ENCODE measurements at places on chromosomes 7 and 10. TPM values are rescaled to one million over a fixed set of nuclear protein-coding genes. Genes with fewer than 3 reads are reported as not detected.

SFTPA2 gene
- not detected for total RNA-seq

DNA sequence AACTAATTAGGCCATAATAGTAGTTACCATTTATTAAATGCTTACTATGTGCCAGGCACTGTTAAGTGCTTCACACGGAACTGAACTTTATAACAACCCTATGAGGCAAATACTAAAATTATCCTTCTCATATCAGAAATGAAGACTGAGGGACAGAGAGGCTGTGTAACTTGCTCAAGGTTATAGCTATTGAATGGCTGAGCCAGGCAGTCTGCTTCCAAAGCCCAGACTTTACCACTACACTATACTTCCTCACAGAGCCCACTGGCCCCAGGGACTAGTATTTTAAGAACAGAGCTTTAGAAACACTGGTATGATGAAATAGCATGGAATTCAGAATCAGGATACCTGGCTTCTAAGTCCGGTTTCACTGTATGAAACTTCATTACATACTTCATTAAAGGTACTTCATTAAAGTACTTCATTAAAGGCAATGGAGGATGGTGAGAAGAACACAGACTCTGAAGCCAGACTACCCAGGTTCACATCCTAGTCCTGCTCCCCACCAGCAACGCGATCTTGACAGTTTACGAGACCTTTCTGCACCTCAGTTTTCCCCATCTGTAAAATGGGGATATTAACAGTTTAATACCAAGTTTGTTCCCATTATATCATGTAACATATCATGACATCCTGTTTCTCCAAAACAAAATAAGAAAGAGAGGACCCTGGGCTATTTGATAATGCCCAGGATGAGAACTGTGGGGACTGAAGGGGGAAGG, 19.6 kb downstream of the ANXA11 start:
- DNase-seq, result no peak

TRA2A gene
- total RNA-seq, result 155 TPM

GRCh38 chr7:78326189-78326588, 527.6 kb downstream of the PHTF2 start:
- no peak for DNase-seq

PFKFB3 gene
- 79.4 TPM for total RNA-seq

DNA sequence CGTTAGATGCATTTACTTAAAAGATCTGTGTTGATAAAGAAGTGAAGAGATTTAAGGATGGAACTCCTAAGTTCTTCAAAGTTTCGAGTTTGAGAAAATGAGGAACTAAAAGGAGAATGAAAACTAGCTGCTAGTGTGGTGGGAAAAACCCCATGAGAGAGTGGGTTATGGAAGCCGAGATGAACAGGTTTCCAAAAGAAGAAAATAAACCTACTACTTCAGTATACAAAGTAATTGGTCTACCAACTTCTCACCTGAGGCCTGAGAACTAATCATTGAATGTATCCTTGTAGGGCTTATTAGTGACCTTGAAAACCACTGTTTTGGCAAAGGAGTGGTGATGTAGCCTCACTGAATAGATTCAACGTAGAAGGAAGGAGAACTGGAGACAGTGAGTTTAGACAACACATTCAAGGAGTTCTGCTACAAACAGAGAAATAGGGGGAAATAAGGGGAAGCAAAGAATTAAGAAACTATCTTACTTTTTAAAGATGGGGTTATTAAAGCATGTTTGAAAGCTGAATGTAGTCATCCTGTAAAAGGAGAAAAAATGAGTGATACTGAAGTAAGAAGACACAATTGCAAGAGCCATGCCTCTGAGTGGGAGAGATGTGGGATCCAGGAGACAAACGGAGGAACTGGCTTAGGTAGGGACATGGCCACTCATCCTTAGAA, 50.8 kb downstream of the CH25H start:
- no peak for DNase-seq

DNA sequence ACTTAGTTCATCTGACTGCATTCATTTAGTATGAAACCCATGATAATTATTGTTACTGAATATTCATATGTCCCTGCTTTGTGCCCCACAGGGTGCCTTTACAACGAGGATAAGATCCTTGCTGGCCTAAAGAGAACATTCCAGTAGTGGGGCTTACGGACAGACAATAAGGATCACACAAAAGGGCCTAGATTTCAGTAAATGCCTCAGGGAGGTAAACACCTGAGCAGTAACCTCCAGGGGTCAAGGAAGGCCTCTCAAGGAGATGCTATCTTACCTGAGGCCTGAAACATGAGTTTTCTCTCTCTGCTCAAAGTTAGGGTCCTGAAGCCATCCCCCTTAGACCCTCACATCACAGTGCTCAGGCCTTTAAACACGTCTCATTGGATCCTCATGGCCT, 228.7 kb downstream of the TCF7L2 start:
- DNase-seq, result no peak
